ENCODE measurements at places on chromosomes 12 and 14.

GRCh38 chr12:126784328-126784921 lies 1482.5 kb upstream of the TMEM132C start:
- peak; percentile 36 for DNase-seq

DNA sequence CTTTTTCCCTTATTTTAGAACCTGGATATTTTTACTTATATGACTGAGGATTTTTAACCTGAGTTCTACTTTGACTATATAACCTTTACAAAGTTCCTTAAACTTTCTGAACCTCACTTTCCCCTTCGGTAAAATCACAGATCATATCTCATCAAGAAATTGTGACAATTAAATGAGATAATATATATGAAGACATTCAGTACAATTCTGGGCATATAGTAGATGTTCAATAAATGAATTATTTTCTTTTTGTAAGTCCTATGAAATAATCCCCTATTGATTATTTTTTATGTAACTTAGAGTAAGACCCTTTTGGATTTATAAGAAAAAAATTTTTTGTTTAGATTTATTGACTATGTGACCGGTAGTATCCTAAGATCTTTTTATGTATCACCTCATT lies 17.6 kb upstream of the FAM177A1 start:
- DNase-seq = no peak

- no peak for DNase-seq
These were observed 322.9 kb downstream of the KCNH5 start for GRCh38 chr14:62722406-62722805.

DNA sequence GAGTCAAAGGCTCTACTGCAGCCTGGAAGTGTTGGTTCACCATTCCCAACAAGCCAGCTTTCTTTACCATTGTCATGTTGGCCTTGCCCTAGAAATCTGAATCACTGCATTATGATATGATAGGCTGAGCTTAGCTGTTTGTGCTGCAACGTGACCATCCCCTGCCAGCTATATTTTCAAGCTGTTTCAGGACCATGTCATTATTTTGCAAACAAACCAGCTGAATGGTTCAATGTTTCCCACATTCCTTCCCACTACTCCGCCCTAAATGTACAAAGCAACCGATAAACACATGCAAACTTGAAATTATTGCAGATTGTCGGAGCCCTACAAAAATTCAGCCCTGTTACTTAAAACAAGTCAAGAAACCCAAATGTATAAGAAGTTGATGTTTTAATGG lies 136.1 kb downstream of the KICS2 start:
- DNase-seq = no peak

DNA sequence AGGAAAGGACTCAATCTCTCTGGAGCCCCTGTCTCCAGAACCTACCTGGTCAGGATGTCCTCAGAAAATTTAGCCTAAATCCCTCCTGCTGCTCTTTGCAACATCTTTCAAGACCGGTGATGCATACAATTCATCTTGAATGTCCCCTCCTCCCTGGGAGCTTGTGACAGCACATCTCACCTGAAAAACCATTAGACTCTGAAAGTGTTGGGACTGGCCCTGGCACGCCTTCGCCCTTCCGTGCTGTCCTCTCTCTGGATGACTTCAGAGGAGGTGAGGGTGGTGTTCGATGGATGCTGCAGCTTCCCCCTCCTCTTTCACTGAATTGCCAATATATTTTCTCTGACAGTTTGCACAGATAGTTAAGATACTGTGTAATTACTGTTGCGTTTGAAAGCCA lies 90.9 kb upstream of the CISTR start:
- DNase-seq = no peak

- no peak for DNase-seq
These were observed 81.3 kb downstream of the PPHLN1 start for GRCh38 chr12:42407306-42407705.

GRCh38 chr14:30848449-30849240 lies 25.7 kb upstream of the COCH start:
- DNase-seq = no peak

GRCh38 chr12:118299791-118300460 lies 72.8 kb downstream of the TAOK3 start:
- no peak for DNase-seq

GRCh38 chr12:71024281-71024680 lies 103.7 kb upstream of the PTPRR start:
- no peak for DNase-seq

DNA sequence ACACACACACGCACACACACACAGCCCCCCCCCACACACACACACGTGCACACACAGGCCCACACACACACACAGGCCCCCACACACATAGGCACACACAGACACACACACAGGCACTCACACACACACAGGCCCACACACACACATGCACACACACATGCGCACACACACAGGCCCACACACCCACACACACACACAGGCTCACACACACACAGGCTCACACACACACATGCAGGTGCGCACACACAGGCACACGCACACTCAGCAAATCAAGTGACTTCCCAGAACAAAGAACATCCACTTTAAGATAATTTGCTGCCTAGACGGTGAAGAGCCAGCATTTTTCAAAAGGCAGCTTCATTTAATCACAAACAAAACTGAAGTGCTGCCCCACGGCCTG lies 78.5 kb upstream of the FBRSL1 start:
- DNase-seq = no peak

- DNase-seq = no peak
These were observed 3.4 kb upstream of the MYRFL start for GRCh38 chr12:69821456-69822159.

DNA sequence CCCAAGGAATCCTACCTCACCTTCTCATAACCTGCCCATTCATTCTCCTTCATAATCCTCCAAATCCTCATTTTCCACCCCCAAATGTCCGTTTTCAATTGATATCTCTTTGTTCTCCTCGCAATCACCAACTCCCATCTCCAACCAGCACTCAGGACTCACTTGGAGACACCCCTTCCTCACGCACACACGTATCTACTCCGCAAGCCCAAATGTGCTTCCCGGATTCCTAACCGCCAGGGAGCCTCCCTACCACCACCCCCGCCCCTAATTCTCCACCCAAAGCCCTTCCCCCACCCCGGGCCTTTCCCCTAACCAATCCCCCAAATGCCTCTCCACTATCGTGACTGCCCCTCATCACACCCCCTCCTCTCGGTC lies 304 bp downstream of the KCTD10 start:
- DNase-seq = no peak

GRCh38 chr12:28563936-28564335 lies 373.7 kb downstream of the CCDC91 start:
- DNase-seq = no peak

- DNase-seq = no peak
These were observed 45.0 kb downstream of the GPR65 start for GRCh38 chr14:88049936-88050335.

DNA sequence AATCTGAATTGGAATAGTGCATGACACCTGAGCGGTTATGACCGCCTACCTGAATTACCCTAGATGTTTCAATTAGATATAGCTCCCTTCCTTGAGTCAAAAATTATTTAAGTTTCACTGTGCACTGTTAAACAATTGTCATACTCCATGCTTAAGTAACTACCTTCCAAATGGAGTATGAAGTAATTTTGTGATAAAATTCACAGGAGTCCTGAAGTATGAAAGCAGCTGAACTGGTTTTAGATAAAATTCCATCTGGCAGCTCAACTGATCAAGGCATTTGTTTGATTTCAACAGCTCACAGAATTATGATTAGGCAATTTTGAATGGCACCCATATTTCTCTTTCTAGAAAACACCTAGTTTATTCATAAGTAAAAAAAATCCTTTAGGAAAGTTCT lies 19.5 kb downstream of the PRICKLE1 start:
- DNase-seq = no peak

- DNase-seq = peak; percentile 51
These were observed 55.8 kb downstream of the SRRM4 start for GRCh38 chr12:119036878-119037825.

GRCh38 chr14:69631509-69631908 lies 20.1 kb downstream of the SUSD6 start:
- peak; percentile 67 for DNase-seq

DNA sequence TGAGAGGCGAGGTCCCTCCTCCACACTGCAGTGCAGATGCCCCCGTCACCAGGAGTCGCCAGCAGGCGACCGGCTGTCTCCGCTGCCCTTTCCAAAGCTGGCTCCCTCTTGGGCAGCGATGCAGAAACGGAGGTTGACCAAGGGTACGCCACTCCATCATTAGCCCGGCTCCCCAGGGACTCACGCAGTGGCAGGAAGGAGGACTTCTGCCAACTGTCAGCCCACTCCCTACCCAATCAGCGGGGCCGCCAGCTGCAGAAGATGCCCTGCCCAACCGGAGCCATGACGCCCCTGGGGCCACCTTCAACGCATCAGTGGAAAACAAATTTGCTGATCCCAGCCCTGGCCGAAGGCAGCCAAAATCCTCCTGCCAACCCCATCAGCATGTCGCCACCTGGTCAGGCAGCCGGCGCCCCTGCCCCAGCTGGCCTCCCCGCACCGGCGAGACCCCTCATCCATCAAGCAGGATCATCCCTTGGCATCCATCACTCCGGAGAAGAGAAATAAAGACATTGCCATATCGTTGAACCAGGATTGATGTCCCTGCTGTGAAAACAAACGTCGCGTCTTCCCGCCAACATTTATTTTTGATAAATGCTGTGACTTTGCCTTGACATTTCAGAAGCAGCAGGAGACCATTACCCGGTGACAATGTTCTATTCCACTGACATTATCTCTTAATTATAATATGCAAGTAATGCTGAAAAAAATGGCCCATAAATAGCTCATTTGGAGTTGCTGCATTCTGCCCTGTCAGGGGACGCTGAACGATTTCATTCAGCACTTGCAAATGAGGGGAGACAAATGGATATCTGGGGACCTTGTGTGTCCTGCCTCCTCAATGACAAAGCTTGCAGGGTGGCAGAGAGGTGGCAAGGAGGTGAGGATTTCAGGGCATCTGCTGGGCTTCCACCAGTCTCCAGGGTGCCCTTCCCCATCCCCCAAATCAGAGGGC lies 105.1 kb downstream of the SCARB1 start:
- DNase-seq = peak; percentile 98

- DNase-seq = no peak
These were observed 179.0 kb downstream of the SLC41A2 start for GRCh38 chr12:104779134-104779533.

GRCh38 chr14:105859717-105860614 lies 333.6 kb downstream of the TMEM121 start:
- no peak for DNase-seq

GRCh38 chr12:87152841-87153528 lies 876.2 kb downstream of the C12orf50 start:
- DNase-seq = peak; percentile 77

GRCh38 chr14:95072310-95072905 lies 84.9 kb downstream of the DICER1 start:
- no peak for DNase-seq

DNA sequence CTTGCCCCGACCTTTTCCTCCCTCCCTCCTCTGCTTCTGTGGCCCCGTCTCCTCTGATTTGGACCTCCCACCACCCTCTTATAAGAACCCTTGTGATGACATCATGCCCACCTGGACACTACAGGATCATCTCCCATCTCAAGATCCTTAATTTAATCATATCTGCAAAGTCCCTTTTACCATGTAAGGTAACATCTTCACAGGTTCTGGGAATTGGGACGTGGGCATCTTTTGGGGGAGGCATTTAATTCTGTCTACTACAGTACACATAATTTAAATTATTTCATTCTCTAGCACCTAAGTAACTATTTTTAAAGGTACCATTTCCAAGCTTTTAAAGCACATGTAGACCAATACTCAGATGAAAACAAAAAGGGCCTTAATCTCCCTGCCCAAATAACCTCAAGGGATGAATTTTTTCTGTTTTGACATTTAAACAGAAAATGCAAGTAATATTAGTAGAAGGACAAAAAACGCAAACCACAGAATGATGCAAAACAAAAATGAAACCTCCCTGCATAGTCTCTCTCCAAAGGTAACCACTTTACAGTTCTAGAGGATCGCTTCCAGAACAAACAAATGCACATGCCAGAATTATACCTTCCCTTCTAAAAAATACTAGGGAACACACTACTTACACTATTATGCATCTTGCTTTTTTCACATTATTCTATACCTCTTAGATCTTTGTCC lies 222.1 kb downstream of the AACS start:
- DNase-seq = no peak

DNA sequence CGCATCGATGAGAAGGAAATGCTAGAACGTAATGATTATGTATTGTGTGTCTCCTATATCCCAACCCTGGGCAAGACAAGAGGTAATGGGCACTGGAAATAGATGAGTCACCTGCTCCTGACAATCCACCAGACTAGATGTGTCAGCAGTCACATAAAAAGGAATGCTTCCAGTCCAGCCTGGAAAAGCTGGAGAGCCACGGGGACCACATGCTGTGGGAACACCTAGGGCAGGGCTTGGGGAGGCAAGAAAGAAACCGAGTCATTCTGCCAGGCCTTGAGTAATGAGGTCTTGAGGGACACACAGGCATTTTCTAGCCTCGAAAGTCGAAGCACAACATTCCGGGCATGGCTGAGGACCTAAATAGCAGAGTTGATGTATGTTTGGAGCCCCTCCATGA lies 716.7 kb upstream of the TMEM132C start:
- no peak for DNase-seq

DNA sequence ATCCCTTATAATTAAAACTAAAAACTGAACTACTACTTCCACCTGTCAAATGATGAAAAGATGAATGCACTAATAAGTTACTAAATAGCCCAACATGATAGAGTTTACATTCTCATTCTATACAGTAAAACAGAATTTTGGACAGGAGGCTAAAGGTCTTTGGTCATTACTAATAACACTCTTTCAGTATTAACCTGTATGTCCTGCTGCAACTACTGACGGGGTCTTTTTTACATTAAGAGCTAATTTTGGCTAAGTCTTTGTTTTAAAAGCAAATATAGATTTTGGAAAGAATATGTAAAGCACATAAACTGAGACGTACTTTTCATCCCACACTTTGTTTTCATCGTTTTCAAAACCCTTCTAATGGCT lies 175.4 kb upstream of the CDKN3 start:
- no peak for DNase-seq

- no peak for DNase-seq
These were observed 624.9 kb upstream of the TBX3 start for GRCh38 chr12:115308918-115309317.

GRCh38 chr14:99393059-99393655 lies 87.5 kb downstream of the SETD3 start:
- DNase-seq = no peak

DNA sequence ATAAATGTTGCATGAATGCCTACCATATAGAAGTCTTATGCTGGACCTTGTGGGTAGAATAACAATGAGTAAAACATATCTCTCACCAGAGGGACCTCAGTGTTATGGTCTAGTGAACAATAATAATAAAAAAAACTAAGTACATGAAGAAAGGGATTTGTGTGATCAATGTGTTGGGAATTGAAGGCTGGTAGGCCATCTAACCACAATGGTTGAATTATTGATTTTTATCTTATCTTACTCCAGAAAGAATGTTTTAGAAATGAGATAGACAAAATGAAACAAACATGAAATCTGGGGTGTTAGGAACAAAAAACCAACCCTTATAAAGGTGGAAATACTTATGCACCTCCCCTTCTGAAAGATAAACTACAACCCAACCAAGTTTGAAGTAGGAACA lies 243.9 kb upstream of the LRIG3 start:
- DNase-seq = no peak

Measured in NCI-H524 (cell line).